ENCODE measurements at places on chromosomes 3 and 15.

DNA sequence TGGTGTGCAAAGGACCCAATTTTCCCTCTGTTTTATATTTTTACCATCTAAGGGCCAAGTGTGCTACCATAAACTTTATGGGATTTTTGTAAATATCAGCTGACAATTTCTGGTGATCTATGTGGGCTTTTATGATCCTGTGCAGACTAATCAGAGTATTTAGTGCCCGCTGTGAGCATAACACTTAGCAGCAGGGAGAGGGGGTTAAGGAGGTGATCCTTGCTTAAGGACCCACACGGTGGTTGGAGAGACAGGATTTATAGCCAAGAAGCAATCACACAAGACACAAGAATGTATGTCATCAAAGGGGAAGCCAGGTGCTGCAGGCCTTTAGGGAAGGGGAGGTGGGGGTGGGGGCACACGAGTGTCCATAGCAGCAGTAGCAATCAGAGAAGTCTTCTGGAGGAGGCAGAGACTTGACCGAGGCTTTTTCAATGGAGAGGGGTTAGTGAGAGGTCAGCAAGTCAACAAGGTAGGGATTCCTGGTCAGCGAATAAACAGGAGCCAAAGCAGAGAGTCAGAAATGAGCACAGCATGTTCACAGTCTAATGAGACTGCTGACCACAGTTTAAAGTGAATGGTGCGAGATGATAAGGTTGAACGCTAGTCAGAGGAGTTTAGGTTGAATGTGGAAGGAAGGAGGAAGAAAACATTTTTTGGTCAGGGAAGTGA, 4.5 kb upstream of the CACNA1D start:
- DNase-seq, result no peak

- no peak for DNase-seq
Observed at GRCh38 chr15:76674883-76675282, 230.3 kb downstream of the SCAPER start.

DNA sequence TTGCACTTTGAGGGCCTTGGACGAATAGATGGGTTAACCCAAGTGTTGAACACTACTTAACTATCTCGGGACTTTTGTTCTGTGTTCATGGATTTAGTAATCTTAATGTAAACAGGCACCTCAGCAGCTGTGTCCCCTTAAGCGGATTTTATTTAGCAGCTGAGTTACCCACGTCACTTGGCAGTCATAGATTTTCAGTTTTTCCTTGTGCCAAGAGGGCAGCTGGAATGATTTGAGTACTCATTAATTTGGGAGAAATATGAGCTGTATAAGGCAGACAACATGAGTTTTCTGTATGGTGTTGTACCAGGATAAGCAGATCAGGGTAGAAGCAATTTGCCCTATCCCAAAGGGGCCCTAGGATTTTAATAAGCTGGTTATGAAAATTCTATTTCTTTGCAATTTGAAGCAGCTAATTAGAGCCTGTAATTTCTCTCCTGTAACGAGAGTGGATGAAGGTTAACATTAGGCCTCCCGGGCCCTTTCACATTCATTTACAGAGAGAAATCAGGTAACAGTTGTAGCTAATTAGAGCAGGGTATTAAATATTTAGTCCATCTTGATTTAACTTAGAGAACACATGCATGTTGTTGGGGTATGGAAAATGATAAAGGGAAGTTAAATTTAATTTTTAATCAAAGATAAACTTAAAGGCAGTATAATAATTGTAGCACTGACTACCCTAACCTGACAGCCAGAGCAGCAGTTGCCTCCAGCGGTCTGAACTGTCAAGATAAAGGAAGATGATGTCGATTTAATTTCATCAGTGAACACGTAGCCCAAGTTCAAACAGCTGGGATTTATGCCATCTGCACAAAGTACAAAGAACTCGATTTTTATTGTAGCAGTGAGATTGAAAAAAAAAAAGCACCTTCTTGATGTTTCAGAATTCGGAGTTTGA, 194.5 kb downstream of the LRTM1 start:
- no peak for DNase-seq

- no peak for DNase-seq
Observed at GRCh38 chr3:57130571-57131209, 34.5 kb downstream of the IL17RD start.

- DNase-seq, result no peak
Observed at GRCh38 chr3:195131176-195131575, 139.8 kb downstream of the XXYLT1 start.

- DNase-seq, result no peak
Observed at GRCh38 chr3:193874997-193875593, 260.9 kb upstream of the HES1 start.

GRCh38 chr3:23837286-23837685, 31.5 kb downstream of the UBE2E1 start:
- DNase-seq, result no peak

GRCh38 chr15:60740787-60741354, 261.9 kb upstream of the ICE2 start:
- DNase-seq, result no peak

DNA sequence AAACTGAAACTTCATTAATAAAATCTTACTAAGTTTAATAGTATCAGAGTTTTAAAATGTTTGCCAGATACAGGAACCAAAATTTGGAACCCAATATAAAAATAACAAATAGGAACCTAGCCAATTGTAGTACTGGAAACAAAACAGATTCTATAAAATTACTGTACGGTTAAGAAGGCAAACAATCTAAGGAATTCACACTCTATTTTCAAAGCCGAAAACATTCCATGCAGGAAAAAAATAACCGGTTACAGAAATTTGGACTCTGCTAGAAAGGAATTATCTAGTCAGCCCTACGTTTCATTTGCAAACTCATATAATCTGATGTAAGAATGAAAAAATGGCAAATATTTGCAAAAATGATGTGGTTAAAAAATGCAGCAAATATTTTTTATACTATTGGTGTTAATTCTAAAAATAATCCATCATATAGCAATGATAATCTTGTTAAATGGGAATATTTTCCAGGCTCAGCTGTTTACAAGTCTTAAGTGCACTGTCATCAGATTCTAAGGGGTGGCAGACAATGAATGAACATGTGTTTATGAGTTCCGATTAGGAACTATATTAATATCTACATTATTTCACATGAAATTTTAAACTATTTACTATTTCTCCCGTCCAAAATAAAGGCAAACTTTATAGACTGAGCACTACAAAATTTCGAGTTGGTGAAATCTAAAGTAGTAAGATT, 58.1 kb downstream of the DCBLD2 start:
- no peak for DNase-seq

- no peak for DNase-seq
Observed at GRCh38 chr3:158381262-158381868, 189.6 kb upstream of the MLF1 start.

- no peak for DNase-seq
Observed at GRCh38 chr3:185411133-185411532, 48.2 kb downstream of the MAP3K13 start.

GRCh38 chr3:149462581-149463011, 11.9 kb upstream of the TM4SF4 start:
- no peak for DNase-seq

GRCh38 chr15:41904541-41905005, 10.7 kb upstream of the SPTBN5 start:
- DNase-seq, result peak; percentile 74

DNA sequence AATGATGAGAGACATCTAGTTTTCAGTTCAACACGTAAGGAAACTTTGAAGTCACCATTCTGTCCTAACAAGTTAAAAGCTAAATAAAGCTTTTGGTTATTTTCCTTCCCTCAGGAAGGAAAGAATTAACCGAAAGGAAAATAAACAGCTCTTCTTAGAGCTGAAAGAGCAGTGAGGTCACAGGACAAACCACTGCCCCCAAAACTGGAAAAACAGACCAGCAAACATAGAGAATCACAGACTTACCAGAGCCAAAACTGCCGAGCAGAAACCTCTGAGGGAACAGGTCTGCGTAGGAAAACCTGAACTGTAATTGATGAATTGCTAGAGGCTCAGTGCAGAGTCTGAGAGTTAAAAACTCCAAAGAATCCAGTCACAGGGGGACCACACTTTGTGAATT, 14.7 kb downstream of the USP50 start:
- no peak for DNase-seq

- no peak for DNase-seq
Observed at GRCh38 chr15:64105113-64105704, 9.4 kb downstream of the SNX1 start.
